Activated CD4-positive, alpha-beta T cell treated with anti-CD3 and anti-CD28 coated beads, Interleukin-2, amount 50 U/mL, for 16 hours (primary cell): ENCODE measurements at places on chromosomes 5 and 9.
A peak's percentile ranks its signal among the peaks of the same experiment; 100 is the strongest.

DNA sequence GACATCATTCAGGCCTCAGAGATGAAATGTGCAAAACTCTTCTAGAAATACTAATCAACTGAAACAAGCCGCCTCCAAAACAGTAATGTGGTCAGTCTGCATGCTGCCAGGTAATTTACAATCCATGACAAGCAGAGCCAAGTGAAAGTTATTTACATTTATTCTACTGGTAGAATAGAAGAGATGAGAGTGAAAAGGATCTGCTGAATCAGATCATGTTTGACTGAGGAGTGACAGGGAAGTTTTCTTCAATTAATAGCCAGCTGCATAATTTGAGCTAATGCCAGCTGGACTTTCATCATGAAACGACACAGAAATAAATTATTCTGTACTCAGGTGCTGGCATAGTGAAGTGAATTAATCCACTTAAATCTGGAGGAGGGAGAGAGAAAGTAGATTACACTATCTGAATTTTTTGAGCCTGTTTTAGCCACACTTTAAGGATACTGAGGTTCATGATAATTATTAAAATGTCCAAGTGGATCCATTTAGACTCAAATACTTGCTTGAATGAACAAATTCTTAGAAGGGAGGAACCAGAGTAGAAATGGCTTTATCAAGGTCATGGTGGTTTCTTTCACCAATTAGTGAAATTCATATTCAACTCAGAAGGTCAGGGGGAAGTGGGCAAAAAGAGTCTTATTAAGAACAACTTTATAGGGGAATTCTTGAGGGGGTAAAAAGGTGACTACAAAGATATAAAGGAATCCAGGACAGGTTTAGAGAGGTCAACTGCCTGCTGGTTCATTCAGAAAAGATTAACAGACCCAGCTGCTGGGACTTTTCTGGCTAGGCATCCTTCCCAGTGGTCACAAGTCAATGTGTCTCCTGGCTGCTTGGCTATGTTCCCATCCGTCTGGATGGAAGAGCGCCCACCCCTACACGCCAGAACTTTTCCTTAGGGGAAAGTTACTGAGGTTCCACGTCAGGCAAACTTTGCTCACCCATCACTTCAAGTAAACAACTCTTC is 350.4 kb downstream of the PDE4D start:
- no peak for DNase-seq

- DNase-seq = no peak
Measured at GRCh38 chr5:92687821-92688722, 892.9 kb downstream of the NR2F1-AS1 start.

GRCh38 chr5:85320495-85320894 is 935.8 kb upstream of the EDIL3 start:
- no peak for DNase-seq

GRCh38 chr5:6849316-6850105 is 136.3 kb downstream of the TENT4A start:
- DNase-seq = peak; percentile 42

DNA sequence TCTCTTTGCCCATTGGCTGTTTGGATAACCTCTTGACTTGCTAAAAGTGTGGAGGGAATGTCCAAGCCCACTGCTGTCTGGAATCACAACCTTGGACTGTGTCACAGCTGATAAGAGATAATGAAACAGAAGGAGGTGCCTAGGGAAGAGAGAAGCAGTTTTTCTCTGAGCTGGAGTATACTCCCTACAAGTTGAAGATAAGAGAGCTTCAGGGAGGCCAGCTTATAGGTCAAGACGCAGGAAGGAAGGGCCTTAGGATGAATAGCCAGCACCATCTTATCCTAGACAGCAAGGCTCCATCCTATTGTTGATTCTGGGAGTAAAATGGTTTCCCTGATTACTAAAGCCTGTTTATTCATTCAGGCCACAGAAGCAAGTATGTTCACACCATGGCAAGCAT is 244.7 kb downstream of the NPR3 start:
- DNase-seq = no peak

GRCh38 chr9:126366366-126367011 is 39.9 kb downstream of the MVB12B start:
- DNase-seq = no peak

DNA sequence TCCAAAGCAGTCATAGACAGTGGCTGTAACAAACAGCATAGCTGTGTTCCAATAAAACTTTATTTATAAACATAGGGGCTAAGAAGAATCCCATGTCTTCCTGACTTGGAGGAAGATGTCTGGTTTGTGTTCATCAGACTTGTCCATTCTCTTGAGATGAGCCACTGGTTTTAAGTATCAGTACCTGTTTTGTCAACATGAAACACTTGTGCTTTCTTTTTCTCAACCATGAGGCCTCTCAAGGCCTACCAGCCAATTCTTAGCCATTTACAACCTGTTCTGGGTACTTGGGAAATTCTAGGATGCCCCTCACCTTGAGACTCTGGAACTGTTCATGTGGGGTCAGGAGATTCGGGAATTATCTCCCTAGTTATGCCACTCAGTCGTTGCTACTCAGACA is 154.3 kb upstream of the PPP1R2B start:
- DNase-seq = no peak

GRCh38 chr5:152400846-152401245 is 4.2 kb downstream of the NMUR2 start:
- DNase-seq = no peak

DNA sequence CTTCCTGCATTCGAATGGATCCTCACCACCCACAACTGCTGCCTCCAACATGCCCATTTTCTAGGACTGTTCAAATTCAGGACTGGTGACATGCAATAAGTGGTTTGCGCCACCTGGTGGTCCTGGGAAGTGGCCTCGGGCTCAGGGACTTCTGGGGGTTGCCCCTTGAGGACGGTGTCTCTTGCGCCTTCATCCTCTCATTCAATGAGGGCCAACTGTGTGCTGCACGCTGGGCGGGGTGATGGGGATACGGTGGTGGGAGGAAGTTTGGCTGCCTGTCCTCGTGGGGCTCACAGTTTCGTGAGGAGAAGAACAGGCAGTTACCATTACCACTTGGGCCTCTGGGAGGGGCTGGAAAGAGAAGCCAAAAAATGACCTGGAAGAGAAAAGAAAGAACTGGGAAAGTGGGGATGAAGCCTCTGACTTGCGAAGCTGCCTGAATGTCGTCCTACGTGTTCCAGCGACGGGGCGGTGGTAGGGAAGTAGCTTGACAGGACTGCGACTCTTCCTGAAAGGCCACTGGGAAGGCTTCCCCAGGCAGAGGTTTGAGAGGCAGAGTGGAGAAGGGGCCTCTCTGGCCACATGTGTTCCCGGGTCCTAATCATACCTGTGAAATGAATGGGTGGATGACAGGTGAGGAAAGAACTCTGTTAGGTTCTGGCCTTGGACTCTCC is 49.0 kb downstream of the PSD2 start:
- peak; percentile 63 for DNase-seq
